ENCODE measurements at places on chromosomes 7 and 10. TPM values are rescaled to one million over a fixed set of nuclear protein-coding genes. Genes with fewer than 3 reads are reported as not detected.

- no peak for DNase-seq
Measured at GRCh38 chr7:3691478-3692158, 390.6 kb downstream of the SDK1 start.

DNA sequence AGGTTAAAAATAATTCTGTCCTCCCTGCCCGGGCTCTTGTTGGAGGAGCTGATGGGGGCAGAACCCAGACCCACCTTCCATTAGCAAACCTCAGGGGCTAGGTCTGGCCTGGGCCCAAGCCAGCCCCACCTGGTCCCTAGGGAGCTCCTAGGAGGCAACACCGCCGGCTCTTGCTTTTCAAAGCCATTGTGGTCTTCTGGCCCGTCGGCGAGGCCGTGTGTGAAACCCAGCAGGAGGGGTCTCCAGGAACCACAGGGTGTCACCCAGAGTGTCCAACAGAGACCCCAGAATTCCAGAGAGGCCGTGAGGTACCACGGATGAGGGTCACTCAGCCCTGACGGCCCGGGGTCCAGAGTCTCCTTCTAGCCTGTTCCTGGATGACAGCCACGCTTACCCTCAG lies 16.6 kb upstream of the PDGFA start:
- no peak for DNase-seq

- DNase-seq = no peak
Measured at GRCh38 chr7:25780904-25781303, 371.1 kb upstream of the NFE2L3 start.

- no peak for DNase-seq
Measured at GRCh38 chr7:47601881-47602249, 20.0 kb upstream of the TNS3 start.

DNA sequence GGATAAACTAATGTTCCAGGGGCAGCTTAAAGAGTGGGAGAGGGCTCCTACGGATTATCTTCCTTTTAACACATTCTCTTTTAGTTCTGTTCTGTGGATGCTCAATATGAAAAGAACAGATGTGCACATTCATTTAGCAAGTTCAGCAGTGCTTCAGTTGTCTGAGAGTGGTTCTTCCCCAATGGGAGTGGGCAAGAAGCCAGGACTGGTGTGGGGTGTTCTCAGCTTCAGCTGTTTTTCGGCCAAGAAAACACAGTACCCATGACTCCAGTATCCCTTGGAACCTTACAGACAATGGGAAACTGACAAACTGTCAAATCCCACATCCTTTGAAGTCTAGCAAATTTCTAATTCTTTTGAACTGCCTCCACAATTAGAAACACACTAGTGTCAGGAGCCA lies 71.5 kb upstream of the LRRC17 start:
- DNase-seq = no peak

GRCh38 chr10:103544657-103545310 lies 51.3 kb downstream of the NEURL1 start:
- no peak for DNase-seq

- DNase-seq = no peak
Measured at GRCh38 chr10:17749890-17750289, 2.1 kb upstream of the TMEM236 start.

GRCh38 chr7:129741743-129742213 lies 130.3 kb downstream of the NRF1 start:
- no peak for DNase-seq

DNA sequence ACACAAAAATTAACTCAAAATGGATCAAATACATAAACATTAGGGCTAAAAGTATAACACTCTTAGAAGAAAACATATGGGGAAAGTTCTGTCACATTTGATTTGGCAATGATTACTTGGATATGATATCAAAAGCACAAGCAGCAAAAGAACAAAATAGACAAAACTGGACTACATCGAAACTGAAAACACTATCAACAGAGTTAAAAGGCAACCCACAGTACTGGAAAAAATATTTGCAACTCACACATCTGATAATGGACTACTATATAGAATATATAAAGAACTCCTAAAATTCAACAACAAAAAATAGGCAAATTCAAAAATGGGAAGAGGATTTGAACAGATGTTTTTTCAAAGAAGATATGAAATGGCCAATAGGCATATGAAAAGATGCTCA lies 51.0 kb downstream of the COA1 start:
- no peak for DNase-seq

- DNase-seq = no peak
Measured at GRCh38 chr7:131131746-131132431, 195.8 kb upstream of the MKLN1 start.

DNA sequence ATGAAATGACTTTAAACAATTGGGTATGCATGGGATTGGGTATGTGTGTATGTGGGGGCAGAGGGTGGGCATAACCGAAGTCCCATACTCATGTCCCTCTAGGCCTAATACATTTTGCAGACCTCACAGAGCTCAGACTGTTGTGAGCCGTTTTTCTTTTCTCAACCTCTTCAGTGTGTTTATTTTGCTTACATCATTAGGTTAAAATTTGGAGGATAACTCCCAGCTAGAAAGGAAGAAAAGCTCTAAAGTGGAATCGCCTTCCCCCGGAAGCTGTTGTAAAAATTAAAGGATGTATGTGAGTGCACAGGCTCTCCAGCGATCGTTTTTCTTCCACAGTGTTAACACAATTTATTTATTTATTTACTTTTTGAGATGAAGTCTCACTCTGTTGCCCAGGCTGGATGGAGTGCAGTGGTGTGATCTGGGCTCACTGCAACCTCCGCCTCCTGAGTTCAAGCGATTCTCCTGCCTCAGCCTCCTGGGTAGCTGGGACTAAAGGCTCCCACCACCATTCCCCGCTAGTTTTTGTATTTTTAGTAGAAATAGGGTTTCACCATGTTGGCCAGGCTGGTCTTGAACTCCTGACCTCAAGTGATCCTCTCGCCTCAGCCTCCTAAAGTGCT lies 1.5 kb upstream of the H2AZ2 start:
- no peak for DNase-seq

GRCh38 chr10:121313119-121313875 lies 284.9 kb downstream of the FGFR2 start:
- DNase-seq = peak; percentile 23

DNA sequence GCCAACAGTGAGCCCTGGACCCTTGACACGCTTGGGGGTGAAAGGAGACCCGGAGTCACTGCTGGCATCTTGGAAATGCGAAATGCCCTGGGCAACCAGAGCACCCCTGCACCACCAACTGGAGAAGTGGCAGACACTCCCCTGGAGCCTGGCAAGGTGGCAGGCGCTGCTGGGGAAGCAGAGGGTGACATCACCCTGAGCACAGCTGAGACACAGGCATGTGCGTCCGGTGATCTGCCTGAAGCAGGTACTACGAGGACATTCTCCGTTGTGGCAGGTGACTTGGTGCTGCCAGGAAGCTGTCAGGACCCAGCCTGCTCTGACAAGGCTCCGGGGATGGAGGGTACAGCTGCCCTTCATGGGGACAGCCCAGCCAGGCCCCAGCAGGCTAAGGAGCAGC lies 98.5 kb downstream of the TACC2 start:
- DNase-seq = no peak

DNA sequence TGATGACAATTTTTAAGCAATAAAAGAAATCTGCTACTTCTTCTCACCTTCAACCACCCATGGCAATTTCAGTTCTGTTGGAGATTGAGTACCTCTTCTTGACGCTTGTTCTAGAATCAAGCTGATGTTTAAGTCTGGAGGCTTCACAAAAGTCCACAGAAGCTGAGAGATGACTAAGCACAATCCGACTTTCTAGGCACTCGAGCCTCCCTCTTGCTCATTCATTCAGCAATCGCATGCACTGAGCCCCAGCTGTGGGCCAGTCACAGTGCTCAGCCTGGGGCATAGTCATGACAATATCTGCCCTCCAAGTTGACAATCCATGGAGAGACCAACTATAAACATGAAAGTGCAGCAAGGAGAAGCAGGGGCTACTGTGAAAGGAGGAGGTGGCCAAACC lies 103.2 kb downstream of the IPMK start:
- DNase-seq = no peak

DNA sequence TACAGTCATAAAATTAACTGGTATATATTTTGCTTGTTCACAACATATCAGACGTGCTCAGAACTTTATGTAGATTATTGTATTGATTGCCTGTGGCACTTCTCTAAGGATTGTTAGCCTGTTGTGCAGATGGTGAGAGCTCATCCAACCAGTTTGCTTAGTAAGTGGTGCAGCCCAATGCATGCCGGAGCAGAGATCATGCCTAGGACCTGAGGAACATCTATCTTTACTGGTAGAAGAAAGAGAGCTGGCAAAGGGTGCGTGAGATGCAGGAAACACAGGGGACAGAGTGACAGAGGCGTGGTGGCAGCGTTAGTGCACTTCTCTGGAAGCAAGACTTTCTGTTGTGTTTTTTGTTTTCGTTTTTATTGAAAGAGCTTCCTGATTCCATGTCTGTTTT lies 35.9 kb downstream of the CCM2 start:
- no peak for DNase-seq

DNA sequence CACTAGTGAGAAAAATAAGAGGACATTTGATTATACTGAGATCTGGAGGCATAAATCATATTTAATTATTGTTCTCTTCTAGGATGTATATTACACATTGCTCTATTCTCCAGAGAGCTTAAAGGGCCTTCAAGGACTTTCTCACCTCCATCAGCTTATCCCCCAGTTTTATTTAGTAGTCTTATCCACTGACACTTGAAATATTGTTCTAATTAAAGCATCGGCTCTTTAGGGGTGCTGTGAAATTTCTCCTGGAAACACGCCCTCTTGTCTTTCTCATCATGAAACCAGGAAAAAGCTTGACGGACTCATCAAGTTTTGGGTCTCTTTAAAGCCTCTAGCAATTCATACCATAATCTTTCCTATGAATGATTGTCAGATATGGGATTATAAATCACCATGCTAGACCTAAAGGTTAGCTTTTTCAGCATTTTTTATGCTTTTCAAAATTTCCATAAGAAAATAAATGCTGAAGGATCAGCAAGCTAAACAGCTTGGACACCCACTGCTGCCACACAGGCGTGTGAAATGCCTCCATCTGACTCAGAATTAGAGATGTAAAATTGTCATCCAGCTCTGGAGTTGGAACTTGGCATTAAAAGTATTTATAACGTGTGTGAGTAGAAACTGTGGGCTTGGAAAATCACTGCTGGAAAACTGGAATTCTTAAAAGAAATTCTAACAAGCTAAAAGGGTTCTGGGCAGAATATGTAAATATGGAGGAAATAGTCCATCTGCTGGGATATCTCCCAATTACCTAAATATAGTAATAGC lies 216.3 kb downstream of the CHRM2 start:
- DNase-seq = no peak

DNA sequence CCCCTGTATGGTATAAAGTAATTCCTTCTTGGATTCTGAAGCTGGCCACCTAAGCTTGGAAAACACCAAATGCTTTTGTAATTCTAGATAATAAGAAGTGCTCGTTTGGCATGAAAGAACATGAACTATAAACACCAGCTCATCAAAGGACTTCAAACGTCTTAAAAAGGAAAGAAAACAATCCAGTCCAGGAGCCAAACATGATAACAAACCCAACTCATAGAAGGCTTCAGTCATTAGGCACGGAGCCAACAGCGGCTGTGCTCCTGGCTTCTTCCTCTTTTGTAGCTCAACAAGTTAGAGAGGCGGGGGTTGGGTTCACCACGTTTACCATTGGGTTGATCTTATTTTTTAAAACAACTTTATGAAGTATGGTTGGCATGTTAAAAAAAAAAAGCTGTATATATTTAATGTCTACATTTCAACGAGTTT lies 56.4 kb upstream of the ECHDC3 start:
- peak; percentile 74 for DNase-seq

DNA sequence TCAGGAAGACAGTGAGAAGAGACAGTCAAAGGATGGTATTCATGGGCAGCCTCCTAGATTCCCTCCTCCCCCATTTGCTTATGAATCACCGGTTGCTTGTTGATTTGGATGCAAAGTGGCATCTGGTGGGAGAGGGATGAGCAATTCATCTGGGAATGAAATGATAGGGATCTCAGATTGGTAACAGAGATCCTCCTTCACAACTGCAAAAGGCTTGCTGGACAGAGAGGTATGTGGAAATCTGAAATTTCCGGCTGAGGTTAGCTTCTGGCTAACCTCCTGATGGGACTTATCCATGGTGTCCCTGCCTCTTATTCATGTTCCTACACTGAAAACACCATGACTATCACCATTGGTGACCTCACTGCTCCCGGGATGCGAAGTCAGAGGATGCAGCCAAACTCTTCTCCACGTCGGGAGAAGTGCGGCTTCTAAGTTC lies 48.4 kb upstream of the PODXL start:
- no peak for DNase-seq

- no peak for DNase-seq
Measured at GRCh38 chr7:85882335-85882734, 695.5 kb upstream of the SEMA3D start.

GRCh38 chr10:97444212-97444611 lies 1.6 kb downstream of the EXOSC1 start:
- no peak for DNase-seq

GRCh38 chr7:120990468-120991118 lies 2.1 kb downstream of the CPED1 start:
- no peak for DNase-seq

- DNase-seq = no peak
Measured at GRCh38 chr7:77353407-77353721, 62.8 kb downstream of the GSAP start.

DNA sequence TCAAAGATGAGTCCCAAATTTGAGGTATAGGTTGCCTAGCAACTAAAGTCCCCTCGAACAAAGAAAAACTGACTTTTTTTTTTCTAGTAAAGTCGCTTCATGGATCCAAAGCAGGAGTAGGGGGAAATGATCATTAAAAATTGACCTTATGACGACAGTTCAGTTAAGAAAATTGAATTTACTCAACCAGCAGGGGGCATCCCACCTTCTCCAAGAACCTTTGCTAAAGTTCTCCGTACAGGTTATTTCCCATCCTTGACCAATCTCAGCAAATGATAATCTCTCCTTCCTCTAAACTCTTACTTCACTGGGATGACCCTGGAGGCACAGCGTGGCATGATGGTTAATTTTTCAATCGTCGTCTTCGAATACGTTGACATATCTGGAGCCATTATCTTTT lies 228.3 kb downstream of the CALN1 start:
- DNase-seq = no peak

DNA sequence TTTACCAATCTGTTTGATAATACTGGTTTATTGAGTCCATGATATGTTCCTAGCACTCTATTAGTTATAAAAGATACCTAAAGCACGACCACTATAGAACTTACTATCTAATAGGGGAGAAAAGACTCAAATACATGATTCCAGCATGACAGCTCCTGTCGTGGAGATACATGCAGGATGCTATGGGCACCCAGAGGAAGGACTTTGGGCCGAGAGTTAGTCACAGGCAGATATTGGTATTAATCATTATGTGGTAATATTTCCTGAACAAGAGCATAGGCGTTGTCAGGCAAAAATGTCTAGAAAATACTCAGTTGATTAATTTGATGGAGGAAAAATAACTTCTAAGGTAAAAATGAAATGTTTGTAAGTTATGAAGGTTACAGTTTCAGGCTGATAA lies 31.8 kb downstream of the CNNM2 start:
- no peak for DNase-seq

The SRGN gene
- 61.1 TPM for polyA plus RNA-seq

The MLXIPL gene
- polyA plus RNA-seq = 34.2 TPM

The TCTN3 gene
- polyA plus RNA-seq = 44.6 TPM

The PSD gene
- 17.7 TPM for polyA plus RNA-seq

The TMEM225B gene
- 406 TPM for polyA plus RNA-seq

The DNAAF5 gene
- polyA plus RNA-seq = 21.1 TPM

The FGFBP3 gene
- 0.82 TPM for polyA plus RNA-seq

The MCU gene
- polyA plus RNA-seq = 15.0 TPM

The AGBL3 gene
- polyA plus RNA-seq = 13.9 TPM

The VSTM4 gene
- polyA plus RNA-seq = 25.6 TPM

All from testis (tissue), 5 donors.